Panc1 (cell line): ENCODE measurements at places on chromosomes 6 and 20. TPM values are rescaled to one million over a fixed set of nuclear protein-coding genes. Genes with fewer than 3 reads are reported as not detected.

Gene SAPCD1
- total RNA-seq = 6.3 TPM

Gene IDH3B
- 135 TPM for total RNA-seq

GRCh38 chr20:22825076-22825475, 210.0 kb upstream of the SSTR4 start:
- H3K27ac ChIP-seq = no peak overlapping the region
- no peak overlapping the region for H3K4me3 ChIP-seq
- H3K36me3 ChIP-seq = no peaks in the 10 kb centered on the region
- no peaks in the 10 kb centered on the region for H3K4me1 ChIP-seq
- H3K27me3 ChIP-seq = no peaks in the 10 kb centered on the region
- DNase-seq = no peak

- no peak for DNase-seq
- H3K4me1 ChIP-seq = no peaks in the 10 kb centered on the region
- no peaks in the 10 kb centered on the region for H3K27me3 ChIP-seq
- H3K4me3 ChIP-seq = no peak overlapping the region
Observed at GRCh38 chr6:46412662-46413061, 78.6 kb downstream of the RCAN2 start.

DNA sequence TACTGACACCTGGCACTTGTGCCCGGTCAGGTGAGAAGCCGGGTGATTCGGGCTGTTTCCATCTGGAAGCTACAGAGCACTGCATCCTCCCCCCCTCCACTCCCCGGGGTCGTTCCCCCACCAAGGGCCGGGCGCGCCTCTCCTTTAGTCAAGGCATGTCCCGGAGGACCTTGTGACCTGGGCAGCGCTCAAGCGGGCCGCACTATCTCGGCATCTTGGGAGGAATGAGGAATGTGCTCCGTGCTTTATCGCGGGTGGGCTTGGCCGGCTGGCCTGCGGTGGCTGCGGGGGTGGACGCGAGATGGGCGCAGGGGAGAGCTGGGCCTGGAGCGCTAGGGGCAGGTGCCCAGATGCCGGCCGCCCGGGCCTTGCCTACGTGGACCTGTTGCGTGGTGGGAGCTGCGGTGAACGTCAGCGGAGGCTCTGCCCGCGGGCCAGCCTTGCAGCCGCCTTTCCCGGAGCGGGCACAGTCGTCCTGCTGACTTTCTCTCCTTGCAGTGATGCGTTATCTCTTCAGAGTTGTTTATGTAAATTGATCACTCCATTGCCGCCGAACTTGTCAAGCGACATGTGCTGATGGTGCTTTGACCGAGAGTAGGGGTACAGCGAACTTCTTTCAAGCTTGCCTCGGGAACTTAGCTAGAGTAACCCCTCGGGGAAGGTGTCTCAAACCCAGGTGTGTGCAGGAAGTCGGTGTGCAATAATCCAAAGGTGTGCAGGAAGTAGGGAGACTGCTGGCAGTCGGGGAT, 1.1 kb downstream of the LRRC1 start:
- H3K27me3 ChIP-seq = no peaks in the 10 kb centered on the region
- peak overlapping the region; percentile 64 for H3K27ac ChIP-seq
- DNase-seq = no peak
- H3K4me3 ChIP-seq = peak overlapping the region; percentile 88
- peaks cover 19% of the 10 kb centered on the region for H3K4me1 ChIP-seq
- no peaks in the 10 kb centered on the region; the same call in 1 of the 2 replicates for H3K36me3 ChIP-seq

GRCh38 chr6:130019326-130020072, 1.1 kb downstream of the L3MBTL3 start:
- H3K27me3 ChIP-seq = no peaks in the 10 kb centered on the region; the same call in 1 of the 2 replicates
- no peak for DNase-seq
- H3K27ac ChIP-seq = no peak overlapping the region
- H3K4me3 ChIP-seq = peak overlapping the region; percentile 64

- DNase-seq = no peak
- no peaks in the 10 kb centered on the region for H3K4me1 ChIP-seq
- H3K27me3 ChIP-seq = no peaks in the 10 kb centered on the region
- H3K4me3 ChIP-seq = no peak overlapping the region
- H3K36me3 ChIP-seq = no peaks in the 10 kb centered on the region
Observed at GRCh38 chr6:66725670-66726069, 1018.6 kb upstream of the EYS start.

DNA sequence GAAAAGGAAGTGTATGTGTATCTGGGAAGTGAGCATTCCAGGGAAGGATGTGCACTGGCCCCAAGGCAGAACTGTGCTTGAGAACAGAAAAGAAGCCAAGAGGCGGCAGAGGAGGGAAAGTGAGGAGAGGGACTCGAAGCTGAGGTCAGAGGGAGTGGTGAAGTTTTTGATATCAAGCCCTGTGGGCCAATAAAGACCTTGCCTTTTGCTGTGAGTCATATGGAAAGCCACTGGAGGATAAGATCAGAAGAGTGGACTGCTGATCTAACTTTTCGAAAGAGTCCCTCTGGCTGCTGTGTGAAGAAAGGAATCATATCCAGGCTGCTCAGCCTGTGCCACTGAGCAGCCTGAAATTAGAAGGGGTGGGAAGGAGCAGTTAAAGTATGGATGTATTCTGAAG, 99.4 kb downstream of the EYA4 start:
- H3K4me1 ChIP-seq = no peaks in the 10 kb centered on the region
- no peaks in the 10 kb centered on the region for H3K27me3 ChIP-seq
- DNase-seq = no peak
- no peaks in the 10 kb centered on the region for H3K36me3 ChIP-seq
- H3K4me3 ChIP-seq = no peak overlapping the region
